ENCODE measurements at places on chromosomes 5 and 9.

- no peak for DNase-seq
These were observed 11.7 kb downstream of the ZNF510 start for GRCh38 chr9:96766199-96766598.

DNA sequence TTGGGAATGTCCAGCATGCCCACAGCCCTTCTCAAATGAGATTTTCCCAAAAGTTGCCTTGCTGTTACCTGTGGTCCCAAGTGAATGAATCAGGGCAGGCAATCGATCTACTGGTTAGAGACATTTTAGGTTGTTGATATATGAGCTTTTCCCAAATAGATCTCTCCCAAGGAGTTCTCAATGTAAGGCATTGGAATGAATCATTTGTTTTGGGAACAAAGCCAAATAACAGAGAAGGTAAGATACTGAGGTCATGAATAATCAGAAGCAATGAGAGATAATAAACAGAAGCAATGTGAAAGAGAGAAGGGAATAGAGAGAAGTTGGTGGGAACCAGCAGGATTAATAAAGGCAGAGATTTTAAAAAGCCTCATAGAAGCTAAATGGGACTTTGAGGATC lies 93.6 kb upstream of the FER start:
- DNase-seq = no peak

DNA sequence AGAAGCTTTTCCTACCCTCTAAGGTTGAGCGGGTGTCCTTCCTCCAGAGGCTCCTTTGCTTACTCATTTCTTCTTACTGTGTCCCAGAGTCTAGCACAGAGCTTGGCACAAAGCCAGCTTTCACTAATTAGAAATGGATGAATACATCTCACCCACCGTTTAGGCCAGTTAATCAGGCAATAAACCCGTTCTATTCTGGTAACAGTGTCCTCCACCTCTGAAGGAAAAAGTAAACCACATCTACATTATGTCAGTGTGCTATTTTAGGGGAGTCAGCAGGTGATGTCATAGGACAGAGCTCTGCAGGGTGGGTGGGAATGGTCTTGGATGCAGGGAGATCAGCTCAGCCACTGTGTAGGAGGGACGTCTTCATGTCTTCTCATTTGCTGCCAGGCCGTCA lies 109.2 kb downstream of the OSTF1 start:
- no peak for DNase-seq

GRCh38 chr5:51650824-51651223 lies 267.6 kb downstream of the ISL1 start:
- DNase-seq = no peak

DNA sequence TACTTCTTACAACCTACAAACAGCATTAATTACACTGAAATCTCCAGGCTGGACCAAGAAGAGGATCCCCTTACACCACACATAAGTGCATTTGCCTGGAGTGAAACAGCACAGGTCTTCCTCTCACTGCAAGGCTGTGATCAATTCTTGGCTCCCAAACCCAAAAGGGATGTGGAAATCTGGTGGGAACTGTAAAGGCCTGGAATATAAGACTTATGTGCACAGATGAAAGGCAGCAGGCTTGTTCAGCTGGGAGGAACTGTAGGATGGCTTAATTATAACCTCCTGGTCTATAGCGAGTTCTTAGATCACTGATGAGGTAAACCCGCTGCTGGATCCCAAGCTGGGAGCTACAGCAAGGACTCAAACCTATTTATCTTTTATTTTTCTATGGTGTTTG lies 182.9 kb upstream of the TNC start:
- no peak for DNase-seq

DNA sequence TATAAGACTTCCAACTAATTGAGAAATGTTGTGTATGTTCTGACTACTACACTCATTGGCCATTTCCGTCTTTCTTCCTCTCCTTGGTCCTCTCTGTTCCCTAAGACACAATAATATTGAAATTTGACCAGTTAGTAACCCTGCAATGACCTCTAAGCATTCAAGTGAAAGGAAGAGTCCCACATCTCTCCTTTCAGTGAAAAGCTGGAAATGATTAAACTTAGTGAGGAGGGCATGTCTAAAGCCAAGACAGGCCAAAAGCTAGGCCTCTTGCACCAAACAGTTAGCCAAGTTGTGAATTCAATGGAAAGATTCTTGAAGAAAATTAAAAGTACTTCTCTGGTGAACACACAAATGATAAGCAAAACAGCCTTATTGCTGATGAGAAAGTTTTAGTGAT lies 122.5 kb downstream of the PRR16 start:
- DNase-seq = no peak

- DNase-seq = no peak
These were observed 3.3 kb downstream of the FGFR4 start for GRCh38 chr5:177089825-177090641.

GRCh38 chr9:7982907-7983306 lies 183.3 kb upstream of the DMAC1 start:
- no peak for DNase-seq

DNA sequence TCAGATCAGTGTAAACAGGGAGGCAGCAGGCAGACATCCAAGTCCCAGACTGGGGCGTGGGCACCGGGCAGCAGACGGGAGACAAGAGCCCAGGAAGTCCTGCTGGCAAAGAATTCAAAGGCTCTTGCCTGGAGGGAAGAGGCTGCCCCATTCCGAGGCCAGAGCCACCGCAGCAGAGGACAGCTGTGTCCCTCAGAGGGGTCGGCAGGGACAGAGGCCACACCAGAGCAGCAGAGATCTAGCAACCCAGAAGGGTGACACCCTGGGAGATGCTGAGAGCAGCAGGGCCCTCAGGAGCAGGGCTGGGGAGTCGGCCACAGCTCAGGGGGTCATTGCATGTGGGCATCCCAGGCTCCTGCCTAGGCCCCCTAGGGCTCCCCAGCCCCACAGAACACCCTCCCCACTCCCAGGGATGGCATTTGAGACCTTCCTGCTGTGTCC lies 29.1 kb downstream of the ADAMTS2 start:
- no peak for DNase-seq

DNA sequence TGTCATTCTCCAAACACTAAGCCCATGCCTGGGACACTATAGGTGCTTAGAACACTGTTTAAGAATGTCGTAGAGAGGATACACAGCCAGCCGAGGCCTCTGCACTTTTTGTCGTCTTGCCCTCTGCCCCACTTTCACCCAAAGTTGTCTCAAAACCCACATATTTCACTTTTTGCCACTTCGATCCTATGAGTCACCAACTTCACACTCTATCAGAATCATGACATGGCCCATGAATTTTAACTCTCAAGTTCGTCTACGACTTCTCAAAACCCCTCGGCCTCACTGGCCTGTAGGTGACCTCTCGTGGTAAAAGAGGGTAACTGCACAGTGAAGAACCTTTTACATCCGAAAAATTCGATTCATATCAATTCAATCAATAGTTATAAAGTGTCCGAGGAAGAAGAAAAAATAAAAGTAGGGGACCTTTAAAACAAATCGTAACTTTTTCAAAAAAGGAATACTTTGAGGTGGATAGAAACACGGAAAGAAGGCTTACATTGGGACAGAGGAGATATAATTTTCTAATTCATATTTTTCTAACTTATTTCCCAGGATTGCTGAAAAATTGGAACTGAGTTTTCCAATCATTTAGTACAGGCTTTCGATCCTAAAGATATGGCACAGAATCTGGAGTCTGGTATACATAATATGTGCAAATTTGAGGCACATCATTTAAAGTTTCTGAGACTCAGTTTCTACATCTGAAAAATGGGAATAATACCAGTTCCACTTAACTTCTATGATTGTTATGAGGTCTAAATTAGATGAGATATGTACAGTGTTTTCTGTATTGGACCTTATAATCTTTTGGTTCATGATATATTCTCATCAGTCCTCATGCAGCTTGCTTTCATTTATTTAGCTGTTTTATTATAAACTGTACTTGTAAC lies 122.6 kb downstream of the APBA1 start:
- no peak for DNase-seq

- no peak for DNase-seq
These were observed 716.4 kb downstream of the SEMA5A start for GRCh38 chr5:8829323-8830029.

- no peak for DNase-seq
These were observed 10.9 kb upstream of the RNF145 start for GRCh38 chr5:159220206-159220605.

DNA sequence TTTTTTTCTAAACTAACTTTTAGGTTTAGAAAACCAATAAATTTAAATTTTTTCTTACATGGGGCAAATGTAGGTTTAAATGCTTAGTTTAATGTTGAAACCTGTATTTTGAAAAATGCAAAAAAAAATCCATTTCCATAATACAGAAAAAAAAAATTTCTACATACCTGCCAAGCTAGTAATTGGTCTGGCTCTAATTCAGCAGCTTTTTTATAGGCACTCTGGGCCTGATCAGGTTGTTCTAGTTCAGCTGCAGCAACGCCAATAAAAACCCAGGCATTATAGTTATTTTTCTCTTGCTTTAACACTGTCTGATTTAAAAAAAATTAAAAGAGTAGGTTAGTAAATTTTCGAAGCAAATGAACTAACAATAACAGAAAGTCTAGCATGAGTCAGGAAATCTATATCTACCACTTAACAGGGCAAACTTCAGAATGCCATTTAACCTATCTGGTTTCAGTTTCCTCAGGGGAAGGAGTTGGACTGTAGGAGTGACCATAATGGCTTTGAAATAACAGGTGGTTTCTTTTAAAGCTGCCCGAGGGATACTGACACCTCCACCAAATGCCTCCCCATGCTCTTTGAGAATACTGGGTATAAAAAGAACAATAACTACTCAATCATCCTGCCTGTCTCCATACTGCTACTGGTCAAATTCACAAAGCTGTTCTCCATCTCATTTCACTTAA lies 11.6 kb downstream of the SKIC3 start:
- no peak for DNase-seq

GRCh38 chr9:17075758-17076485 lies 58.9 kb upstream of the CNTLN start:
- DNase-seq = no peak

GRCh38 chr5:149782018-149782894 lies 52.1 kb downstream of the PPARGC1B start:
- DNase-seq = no peak

DNA sequence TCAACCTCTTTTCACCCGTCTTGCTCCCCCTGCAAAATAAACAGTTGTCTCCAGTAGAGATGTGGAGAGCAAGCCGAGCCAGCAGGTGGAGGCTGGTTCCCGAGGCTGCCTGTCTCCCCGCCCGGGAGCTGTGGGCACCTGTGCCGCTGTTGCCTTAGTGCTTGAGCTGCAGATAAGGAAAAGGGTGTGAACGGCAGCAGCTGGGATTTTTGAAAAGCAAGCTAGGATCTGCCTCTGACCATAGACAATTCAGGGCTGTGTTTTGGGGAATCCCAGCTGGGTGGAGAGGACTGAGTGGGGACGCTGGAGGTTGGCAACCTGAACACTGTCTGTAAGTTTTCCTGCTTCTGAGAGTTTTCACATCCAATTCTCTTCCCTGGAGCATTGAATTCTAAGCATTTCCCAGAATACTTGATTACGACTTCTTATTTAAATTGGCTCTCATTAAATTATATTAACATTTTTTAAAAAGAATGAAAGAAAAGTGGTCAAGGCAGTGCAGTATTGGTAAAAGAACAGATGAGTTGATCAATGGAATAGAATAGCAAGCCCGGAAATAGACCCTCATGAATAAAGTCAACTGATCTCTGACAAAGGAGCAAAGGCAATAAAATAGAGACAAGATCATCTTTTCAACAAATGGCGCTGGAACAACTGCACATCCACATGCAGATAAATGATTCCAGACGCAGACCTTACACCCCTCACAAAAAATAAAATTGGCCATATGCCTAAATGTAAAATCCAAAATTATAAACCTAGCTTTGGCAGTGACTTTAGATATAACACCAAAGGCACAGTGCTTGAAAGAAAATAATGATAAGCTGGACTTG lies 9.7 kb downstream of the WNK2 start:
- DNase-seq = no peak

DNA sequence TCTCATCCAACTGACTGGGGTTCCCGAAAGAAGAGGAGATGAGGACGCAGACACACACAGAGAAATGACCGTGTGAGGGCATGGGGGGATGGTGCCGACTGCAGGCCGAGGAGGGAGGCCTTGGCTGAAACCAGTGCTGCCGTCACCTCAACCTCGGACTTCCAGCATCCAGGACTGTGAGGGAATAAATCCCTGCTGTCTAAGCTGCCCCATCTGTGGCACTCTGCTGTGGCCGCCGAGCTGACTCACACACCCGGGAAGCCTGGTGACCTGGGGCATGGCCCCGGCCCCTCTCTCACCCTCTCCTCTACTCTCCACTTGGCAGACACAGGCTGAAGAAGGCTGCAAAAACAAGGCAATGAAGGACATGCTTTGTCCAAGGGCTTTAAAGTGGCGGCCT lies 4.4 kb upstream of the COL5A1 start:
- DNase-seq = no peak

DNA sequence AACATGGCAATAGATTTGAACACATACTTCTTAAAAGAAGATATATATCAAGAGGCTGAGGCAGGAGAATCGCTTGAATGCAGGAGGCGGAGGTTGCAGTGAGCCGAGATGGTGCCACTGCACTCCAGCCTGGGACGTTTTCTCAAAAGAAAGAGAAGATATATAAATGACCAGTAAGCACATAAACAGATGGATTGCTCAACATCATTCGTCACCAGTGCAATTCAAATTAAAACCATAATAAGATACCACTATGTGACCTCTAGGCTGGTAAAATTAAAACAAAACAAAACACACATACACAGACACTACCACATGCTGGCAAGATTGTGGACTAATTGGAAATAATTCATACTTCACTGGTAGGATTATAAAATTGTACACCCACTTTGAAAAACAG lies 5.3 kb upstream of the TXN start:
- no peak for DNase-seq

DNA sequence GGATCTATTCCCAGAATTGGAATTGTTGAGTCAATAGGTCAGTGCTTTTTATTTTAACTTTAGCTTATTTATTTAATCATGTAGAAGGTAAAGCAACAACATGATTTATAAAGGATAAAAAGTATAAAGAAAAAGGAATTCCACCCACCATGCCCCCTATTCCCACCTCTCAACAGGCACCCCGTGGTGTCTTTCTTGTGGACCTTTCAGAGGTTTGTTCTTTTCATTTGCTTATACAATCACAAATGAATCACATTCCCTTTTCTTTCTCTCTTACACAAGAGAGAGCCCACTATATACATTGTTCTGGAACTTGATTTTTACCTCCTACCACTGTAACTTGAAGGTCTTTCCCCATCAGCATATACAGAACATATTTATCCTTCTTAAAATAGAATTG lies 37.2 kb upstream of the SMIM32 start:
- DNase-seq = no peak

DNA sequence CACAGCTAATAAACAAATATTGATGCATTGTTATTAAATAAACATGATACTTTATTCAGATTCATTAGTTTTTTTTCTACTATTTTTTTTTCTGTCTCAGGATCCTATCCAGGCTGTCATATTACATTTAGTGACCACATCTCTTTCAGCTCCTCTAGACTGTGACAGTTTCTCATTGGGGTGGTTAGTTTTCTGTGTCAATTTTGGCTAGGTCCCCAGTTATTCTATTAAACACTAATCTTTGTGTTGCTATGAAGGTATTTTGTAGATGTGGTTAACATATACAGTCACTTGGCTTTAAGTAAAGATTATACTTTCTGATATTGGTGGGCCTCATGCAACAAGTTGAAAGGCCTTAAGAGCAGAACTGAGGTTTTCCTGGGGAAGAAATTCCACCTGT lies 563.0 kb downstream of the LRRC70 start:
- no peak for DNase-seq
